ENCODE measurements at places on chromosomes 16 and 17.
A peak's percentile ranks its signal among the peaks of the same experiment; 100 is the strongest.

DNA sequence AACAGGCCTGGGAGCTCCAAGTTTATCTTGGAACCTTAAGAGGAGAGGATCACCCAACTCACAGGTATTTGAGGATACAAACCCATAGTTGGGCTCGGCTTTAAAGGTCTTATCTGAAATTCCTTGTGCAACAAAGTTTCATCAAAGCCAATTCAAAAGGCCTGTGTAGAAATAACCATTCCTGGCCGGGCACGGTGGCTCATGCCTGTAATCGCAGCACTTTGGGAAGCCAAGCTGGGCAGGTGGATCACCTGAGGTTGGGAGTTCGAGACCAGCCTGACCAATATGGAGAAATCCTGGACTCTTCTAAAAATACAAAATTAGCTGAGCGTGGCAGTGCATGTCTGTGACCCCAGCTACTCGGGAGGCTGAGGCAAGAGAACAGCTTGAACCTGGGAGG is 28.7 kb downstream of the C16orf54 start:
- DNase-seq = no peak

DNA sequence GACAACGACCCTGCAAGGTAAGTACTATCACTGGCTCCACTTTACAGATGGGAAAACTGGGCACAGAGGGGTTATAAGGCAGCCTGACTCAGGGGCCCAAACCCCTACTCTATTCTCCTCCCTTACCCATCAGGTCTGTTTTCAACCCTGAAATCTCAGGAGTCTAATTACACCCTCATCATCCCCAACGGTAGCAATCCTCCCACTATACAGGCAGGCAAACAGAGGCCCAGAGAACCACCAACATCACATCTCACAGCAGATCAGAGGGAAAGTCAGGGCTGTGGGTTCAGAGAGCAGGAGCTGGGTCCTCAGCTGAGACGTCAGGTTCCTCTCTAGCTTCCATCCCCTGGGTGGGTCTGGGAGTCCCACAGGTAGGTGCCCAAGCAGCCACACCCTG is 16.5 kb downstream of the JUP start:
- no peak for DNase-seq

- peak; percentile 20 for DNase-seq
These were observed 22.6 kb downstream of the ZNF213 start for GRCh38 chr16:3157229-3158025.

GRCh38 chr17:35183332-35183731 is 10.9 kb downstream of the SLC35G3 start:
- DNase-seq = no peak

- no peak for DNase-seq
These were observed 8.4 kb downstream of the SLC25A10 start for GRCh38 chr17:81720267-81721071.

DNA sequence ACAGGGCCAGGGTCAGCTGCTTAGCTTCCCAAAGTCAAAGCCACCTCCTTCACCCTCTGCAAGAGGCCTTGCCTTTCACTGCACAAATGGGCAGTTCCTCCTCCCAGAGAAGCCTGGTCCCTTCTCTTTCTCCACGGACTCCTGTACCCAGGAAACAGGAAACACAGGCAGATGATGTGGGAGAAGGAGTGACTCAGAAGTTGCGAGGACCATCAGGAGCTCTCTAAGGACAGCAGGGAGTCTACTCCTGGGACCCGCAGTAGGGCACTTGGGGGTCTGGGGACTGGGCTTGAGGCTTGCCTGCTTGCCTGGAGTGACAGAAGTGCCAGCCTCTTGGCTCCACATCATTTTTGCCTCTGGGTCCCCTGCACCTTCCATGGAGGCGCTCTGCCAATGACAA is 47.4 kb upstream of the KSR1 start:
- DNase-seq = no peak

- no peak for DNase-seq
These were observed 41.0 kb upstream of the SREBF1 start for GRCh38 chr17:17877529-17878358.

- no peak for DNase-seq
These were observed 6.3 kb downstream of the BCAR1 start for GRCh38 chr16:75244844-75245758.

- DNase-seq = no peak
These were observed 36.9 kb downstream of the GINS2 start for GRCh38 chr16:85651629-85652430.

GRCh38 chr17:82059272-82060000 is 6.2 kb downstream of the DUS1L start:
- no peak for DNase-seq

DNA sequence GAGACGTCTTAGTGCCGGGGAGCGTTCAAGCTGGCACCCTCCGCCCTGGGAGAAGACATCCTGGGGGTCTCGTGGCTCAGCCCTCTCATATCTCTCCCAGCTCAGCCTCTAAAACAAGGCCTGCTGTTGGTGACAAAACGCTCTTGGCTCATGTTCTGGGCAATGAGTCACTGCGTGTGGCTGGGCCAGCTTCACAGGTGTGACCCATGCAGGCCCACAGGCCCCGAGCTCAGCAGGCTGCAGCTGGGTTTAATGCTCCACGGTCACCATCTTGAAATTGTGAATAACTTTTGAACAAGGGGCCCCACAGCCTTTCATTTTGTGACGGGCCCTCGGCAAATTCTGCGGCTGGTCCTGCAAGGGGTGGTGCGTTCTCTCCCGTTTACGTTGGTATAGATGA is 22.4 kb downstream of the GAA start:
- DNase-seq = no peak

- no peak for DNase-seq
These were observed 301.6 kb upstream of the RBFOX1 start for GRCh38 chr16:7031031-7031430.

- no peak for DNase-seq
These were observed 11.1 kb upstream of the PIK3R5 start for GRCh38 chr17:8976638-8977037.

DNA sequence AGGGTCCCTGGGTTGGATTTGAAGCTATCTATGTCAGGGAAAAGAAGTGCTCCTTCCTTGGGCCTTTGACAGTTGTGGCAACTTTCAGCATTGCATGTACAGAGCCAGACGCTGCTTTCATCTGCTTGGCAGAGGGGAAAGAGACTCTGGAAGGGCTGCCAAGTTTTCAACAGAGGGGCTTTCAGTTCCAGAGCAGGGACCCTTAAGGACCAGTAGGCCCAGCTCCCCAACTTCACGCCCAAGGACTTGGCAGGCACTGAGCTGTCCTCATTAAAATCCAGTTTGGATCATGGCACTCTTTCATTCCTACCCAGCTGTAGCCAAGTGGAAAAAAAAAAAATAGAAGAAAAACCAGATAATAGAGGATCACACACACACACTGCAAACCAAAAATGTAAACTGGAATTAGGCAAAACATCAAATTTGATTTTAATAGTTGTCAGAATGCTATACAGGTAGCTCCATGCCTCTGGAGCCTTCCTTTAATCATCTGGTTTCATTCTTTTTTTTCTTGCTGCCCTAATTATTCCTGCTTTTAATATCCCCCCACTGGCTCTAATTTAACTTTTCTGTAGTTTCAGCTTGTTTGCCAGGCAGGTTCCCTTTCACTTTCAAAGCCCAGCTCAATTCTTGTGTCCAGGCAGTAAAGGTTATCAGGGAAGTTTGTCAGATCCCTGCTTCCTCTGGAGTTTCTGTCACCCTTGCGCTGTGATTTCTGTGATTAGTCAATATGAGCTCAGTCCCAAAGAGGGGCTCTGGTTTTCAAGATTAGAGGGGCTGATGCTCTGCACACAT is 702.6 kb upstream of the CDH8 start:
- DNase-seq = no peak

Data from stimulated activated CD8-positive, alpha-beta memory T cell treated with anti-CD3 and anti-CD28 coated beads, Interleukin-15, amount 100 ng/mL, for 1 hour (primary cell).